ENCODE measurements at places on chromosomes 6 and 20. TPM values are rescaled to one million over a fixed set of nuclear protein-coding genes. Genes with fewer than 3 reads are reported as not detected.

GRCh38 chr6:81126150-81126549 is 626.3 kb downstream of the TENT5A start:
- DNase-seq: no peak

Gene CNBD2
- 20.1 TPM for total RNA-seq

Gene PRDM13
- total RNA-seq: not detected

Gene KCNK17
- not detected for total RNA-seq
